Substantia nigra (tissue), 51 donors: ENCODE measurements at places on chromosomes 2 and 18.

- no peak for DNase-seq
Observed at GRCh38 chr2:78132391-78133370, 610.5 kb upstream of the LRRTM4 start.

DNA sequence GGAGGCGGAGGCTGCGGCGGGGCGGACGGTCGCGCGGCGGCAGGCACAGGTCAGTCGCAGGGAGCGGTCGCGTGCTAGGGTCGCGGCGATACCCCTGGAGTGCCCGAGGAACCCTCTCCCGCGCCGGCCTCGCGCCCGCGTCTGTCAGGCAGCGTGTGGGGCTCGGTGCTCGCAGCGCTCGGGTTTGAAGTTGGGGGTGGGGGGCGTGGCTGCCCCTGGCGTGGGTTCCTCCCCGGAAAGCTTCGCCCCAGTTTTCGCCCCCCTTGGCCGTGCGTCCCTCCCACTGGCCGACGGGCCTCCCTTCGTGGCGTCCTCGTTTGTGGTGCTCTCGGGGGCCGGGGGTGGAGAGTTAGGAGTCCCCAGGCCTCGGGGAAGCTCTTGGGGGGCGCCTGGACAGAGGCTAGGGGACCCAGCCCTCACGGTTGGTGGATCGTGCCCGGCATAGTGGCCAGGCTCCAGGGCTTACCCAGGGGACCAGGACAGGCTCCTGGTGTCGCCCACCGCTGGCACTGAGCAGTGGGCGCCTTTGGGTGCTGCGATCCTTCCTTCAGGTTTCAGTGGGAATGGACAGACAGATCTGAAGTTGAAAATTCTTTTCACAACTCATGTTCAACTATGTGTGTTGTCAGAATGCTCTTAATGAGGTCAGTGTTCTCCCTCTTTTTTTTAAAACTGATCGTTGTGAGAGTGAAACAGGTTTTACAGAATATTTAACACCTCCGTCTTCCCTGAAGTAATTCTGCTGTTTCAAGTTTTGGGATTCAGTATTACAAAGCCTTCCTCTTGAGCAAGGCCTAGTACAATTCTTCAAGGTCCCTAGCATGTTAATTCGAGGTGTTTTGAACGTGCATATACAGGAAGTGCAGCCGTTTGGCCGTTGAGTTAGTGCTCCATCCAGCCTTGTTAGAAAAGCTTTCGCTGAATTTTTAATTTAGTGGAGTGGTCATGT, 604 bp downstream of the RALBP1 start:
- DNase-seq, result peak; percentile 59

- DNase-seq, result no peak
Observed at GRCh38 chr2:1802469-1803216, 58.3 kb upstream of the PXDN start.

DNA sequence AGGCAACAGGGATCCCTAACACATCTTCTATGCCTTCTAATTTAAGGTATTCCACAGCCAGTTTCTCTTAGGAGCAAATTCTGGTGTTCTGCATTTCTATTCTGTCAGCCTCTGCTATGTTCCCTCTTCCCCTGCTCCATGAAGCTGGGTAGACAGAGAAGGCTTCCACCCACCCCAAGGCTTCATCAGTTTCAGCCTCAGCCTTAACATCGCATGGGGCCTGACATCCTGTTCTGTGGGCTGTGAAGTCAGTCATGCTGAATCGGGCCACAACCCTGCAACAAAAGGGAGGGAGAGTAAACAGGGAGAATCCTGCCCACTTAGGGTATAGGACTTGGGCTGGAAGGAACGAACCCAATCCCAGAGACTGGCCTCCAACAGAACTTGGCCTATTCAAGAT, 70.6 kb upstream of the PPM1B start:
- no peak for DNase-seq

GRCh38 chr2:119311831-119312230, 54.8 kb downstream of the C2orf76 start:
- DNase-seq, result no peak

- DNase-seq, result no peak
Observed at GRCh38 chr2:54047091-54047490, 68.3 kb upstream of the ACYP2 start.

- no peak for DNase-seq
Observed at GRCh38 chr2:167398873-167399272, 510.6 kb downstream of the XIRP2 start.

GRCh38 chr2:120747281-120747680, 11.6 kb downstream of the GLI2 start:
- DNase-seq, result no peak

GRCh38 chr2:74390606-74391005, 10.5 kb upstream of the DCTN1 start:
- DNase-seq, result no peak

DNA sequence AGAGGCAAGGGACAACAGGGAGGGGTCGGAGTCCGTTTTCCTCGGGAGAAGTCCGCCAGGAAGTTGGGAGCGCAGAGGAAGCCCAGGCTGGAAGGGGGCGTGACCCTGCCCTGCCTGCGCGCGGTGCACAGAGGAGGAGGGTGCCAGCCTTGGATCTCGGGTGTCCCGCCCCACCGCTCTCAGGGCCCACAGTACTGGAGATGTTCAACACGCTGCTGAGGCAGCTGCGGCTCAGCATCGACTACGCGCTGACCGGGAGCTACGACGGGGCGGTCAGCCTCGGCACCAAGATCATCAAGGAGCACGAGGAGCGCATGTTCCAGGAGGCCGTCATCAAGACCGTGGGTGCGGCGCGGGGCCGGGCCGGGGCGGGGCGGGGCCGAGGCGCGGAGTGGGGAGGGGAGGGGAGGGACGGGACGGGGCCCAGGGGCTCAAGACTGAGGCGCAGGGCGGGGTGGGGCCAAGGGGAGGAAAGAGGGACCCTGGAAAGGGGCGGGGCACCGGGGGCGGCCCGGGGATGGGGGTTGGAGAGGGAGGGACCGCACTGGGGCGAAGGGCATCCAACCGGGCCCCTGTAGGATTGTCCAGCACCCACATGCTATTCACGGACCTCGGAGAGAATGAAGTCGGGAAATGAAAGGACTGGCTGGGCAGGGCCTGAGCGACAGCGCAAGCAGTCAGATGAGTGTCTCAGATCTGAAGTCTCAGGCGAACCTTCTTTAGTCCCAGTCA, 36.6 kb downstream of the POMC start:
- DNase-seq, result no peak

DNA sequence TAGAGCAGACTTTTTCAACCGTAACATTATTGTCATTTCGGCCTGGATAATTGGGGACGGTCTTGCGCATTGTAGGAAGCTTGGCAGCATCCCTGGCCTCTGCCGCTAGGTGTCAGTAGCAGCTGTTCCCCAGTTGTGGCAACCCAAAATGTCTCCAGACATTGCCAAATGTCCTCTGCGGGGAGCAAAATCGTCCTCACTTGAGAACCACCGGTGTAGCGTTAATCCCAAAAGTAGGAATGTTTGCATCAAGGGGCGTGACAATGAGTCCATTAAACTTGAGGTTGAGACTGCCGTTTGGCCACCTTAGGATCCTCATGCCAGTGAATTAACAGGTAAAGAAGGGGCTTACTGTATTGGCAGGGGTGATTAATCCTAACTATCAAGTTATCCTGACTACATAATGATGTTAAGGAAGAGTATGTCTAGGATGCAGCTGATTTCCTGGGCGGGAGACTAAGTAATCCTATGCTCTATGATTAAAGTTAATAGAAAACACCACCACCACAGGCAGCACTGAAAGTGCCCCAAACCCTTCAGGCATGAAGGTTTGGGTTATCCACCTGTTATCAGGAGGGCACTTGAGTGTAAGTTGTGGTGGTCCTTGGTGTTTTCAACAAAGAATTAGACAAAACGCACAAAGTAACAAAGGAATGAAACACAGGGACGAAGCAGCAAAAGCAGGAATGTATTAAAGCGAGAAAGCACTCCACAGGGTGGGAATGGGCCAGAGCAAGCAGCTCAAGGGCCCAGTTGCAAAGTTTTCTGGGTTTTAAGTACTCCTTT, 4.9 kb upstream of the ZC3H8 start:
- peak; percentile 79 for DNase-seq

DNA sequence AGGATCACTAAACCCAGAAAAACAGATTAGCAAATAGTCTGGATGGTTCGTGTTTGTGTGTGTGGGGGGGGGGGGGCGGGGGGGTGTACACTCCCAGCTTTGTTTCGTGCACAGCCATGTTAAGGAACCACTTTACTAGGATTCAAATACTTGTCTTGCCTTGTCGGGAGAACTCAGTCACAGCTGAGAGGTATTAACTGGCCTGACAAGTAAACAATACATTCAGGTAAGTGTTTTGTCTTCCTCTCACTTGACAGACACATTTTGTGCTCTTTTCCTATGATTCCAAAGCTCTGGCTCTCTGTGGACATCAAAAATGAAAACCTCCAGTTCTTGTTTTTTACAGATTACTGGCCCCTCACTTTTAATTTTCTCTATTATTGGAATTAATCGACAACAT, 173.5 kb downstream of the LRP1B start:
- no peak for DNase-seq

GRCh38 chr2:21779786-21780185, 656.0 kb downstream of the TDRD15 start:
- no peak for DNase-seq

DNA sequence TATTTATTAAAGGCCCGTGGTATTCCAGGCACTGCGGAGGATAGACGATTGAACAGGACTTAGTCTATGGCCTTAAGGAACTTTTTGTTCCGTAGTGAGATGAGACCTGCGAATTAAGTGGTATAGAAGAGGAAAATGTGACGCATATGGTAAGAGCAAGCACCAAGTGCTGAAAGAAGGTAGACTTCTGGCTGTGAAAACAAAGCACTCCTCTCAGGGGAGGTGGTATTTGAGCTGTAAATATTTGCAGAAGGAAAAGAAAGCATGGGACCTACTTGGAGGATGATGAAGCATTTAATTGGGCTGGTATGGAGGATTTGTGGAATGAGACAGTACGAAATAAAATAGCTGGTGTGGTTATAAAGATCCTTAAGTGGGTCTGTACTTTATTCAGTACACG, 62.5 kb downstream of the GPR39 start:
- no peak for DNase-seq

DNA sequence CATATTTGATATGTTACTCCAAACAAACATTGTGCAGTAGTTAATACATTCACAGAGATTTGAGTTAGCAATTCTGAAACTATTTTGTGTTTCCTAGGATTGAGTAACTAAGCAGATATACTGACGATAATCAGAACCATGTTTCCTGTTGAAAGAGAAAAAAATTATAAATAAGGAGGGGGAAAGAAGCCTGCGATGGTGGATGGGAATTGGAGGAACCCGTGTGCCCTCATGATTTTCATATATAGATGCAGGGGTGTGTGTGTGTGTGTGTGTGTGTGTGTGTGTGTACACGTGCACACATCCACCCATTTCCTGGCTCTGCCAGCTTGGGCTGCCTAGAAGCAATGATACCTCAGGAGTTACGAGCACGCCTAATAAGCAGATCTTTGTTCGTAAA, 56.9 kb downstream of the LPIN2 start:
- DNase-seq, result no peak

DNA sequence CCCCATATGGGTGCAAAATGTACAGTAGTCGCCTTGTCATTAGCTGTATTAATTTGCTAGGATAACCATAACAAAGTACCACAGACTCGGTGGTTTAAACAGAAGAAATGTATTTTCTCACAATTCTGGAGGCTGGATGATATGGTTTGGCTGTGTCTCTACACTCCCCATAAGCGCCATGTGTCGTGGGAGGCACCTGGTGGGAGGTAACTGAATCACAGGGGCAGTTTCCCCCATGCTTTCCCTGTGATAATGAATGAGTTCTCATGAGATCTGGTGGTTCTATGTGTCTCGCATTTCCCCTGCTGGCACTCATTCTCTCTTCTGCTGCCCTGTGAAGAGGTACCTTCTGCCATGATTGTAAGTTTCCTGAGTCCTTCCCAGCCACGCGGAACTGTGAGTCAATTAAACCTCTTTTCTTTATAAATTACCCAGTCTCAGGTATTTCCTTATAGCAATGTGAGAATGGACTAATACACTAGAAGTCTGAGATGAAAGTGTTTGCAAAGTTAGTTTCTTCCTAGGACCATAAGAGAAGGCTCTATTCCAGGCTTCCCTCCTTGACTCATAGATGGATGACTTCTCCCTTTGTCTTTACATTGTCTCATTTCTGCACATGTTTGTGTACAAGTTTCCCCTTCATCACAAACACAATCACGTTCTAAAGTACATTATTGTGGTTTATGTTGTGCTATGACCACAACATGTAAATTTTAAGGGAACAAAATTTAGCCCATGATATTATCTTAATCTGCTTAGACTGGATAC, 1442.6 kb downstream of the SUCLG1 start:
- no peak for DNase-seq

DNA sequence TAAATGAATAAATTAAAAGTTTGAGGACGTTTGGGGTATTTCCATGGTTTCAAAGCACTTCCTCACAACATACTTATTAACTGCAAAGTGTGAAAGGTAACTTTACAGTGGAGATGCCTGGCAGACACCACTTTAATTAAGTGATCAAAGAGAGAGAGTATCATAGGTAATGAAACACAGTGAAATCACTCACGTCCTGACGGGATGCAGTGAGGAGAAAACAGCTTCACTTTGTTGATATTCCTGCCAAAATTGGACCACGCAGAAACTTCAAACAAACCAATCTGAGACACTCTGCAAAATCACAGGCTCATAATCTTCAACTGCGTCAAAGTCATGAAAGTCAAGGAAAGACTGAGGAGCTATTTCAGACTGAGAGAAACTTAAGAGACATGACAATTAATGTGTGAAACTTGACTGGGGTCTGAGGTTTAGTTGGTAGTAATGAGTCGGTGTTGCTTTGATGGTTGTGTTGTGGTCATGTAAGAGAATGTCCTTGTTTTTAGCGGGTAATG, 66.0 kb upstream of the ITGB6 start:
- DNase-seq, result no peak

DNA sequence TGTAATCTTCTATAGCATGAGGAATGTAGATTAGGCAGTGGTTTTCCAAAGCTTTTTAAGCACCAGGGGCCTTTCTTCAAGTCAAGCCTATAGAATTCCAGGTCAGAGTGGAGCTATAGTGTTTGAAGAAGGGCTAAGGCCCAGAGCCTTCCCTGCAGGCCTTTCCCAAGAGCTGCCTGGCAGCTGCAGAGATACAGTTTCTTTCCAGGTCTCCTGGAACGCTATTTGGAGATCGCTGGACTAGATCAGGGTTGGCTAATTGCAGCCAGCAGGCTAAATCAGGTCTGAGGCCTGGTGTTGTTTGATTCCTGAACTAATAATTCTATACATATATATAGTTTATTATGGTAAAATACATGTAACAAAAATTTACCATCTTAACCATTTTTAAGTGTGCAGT, 319.0 kb upstream of the SPRED2 start:
- no peak for DNase-seq

GRCh38 chr2:111169924-111170323, 49.2 kb downstream of the BCL2L11 start:
- no peak for DNase-seq

DNA sequence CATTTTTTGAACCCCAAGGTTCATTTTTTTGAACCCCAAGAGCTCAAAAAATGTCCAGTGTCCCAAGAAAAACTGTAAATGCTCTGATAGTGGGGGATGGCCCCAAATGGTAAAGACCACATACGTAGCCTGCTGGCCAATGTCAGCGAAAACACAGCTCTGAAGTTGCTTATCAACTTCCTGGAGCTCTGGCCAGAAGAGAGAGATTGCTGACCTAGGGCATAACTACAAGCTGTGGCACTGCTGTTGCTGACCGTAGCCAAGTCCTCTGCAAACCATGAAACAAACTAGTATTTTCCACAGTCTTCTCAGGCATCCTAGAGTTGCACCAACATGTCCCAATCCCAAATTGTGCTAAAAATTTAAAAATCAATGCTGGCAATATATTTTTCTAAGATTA, 50.9 kb downstream of the REEP1 start:
- no peak for DNase-seq
